ENCODE measurements at places on chromosomes 5 and 9.

- no peak for DNase-seq
Observed at GRCh38 chr9:133754688-133755227, 16.6 kb upstream of the SARDH start.

- peak; percentile 71 for DNase-seq
Observed at GRCh38 chr9:133558191-133559126, 24.0 kb downstream of the ADAMTSL2 start.

DNA sequence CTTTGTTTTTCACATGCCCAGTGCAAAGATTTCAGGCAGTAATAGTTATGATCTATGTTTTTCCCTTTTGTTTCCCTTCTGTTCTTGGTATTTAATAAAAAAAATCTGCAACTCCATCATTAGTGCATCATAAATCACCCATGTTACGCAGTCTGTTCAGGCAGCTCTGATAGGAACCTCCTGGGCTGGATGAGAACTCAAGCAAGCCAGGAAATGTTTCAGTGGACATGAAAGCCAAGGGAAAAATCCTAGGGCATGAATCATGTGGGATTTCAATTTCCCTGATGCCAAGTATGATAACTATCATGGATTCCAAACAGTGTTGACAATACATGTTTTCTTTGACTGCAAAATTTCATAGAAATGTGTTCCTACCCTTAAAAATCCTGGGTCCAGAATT is 119.7 kb upstream of the TARS1 start:
- DNase-seq = peak; percentile 100

GRCh38 chr5:74408150-74409043 is 232.1 kb downstream of the ENC1 start:
- DNase-seq = no peak

DNA sequence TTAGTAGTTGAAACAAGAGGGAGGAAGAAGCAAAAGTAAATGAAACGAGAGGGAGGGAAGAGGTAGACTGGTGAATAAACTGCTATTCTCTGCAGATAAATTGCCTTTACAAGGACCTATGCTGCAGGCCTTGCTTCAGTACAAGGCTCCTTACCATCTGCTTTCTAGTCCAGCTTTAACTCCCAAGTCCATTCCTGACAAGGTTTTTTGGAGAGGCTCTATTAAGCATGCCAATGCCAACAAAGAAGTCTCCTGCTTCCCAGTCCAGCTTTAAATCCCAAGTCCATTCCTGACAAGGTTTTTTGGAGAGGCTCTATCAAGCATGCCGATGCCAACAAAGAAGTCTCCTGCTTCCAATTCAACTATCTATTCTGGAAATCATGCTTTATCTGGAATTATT is 244.9 kb downstream of the GABRB2 start:
- no peak for DNase-seq

DNA sequence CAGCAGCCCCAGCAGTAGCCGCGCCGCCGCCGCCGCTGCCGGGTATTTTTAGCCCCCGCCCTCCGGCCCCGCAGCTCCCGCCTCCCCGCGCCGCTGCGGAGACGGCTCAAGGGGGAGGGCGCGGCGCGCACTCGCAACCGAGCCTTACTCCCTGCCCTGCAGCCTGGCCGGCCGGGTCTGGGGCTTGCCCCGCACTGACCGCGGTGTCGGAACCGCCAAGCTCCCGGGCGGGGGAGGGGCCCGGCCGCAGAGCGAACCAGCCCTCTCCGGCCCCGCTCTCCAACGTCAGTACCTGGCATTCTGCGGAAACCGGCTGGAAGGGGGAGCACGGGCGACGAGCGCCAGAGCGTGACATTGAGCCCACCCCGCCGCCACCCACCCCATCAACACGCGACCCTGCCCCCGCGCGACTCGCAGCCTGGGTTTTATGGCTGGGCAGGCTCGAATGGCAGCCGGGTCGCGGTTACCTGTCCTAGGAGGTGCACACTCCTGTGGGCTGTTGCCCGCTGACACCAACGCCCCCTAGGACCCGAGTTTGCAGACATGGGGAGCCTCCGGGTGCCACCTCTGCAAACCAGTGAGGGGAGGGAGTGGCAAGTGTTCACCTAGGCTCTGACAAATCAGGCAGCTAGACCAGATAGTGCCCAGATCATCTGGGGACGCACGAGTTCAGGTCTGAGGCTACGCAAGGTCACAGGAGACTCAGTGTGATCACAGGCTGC is at the start of gene ACSL6:
Gene ACSL6 (minus strand): TSS at position 37 of the 722 bp plus-strand sequence. CDS start 105 bp downstream, outside the sequence.
- no peak for DNase-seq

DNA sequence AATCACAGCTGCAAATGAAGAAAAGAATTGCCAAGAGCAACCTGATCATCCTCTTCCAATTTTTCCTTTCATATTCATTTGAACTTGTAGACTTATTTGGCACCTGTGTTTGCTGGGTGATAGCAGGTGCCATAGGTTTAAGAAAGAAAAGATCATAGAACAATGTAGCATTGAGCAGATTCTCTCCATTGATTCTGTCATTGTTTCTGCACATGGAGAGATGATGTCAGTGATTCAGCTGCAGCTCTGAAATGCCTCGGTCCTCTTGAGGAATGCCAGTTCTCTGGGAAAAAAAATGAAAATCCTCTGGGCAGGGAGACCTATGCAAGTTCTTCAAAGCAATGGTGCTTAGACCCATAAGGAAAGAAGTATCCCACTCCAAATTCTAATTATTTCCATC is 418.1 kb upstream of the KLF4 start:
- DNase-seq = no peak

DNA sequence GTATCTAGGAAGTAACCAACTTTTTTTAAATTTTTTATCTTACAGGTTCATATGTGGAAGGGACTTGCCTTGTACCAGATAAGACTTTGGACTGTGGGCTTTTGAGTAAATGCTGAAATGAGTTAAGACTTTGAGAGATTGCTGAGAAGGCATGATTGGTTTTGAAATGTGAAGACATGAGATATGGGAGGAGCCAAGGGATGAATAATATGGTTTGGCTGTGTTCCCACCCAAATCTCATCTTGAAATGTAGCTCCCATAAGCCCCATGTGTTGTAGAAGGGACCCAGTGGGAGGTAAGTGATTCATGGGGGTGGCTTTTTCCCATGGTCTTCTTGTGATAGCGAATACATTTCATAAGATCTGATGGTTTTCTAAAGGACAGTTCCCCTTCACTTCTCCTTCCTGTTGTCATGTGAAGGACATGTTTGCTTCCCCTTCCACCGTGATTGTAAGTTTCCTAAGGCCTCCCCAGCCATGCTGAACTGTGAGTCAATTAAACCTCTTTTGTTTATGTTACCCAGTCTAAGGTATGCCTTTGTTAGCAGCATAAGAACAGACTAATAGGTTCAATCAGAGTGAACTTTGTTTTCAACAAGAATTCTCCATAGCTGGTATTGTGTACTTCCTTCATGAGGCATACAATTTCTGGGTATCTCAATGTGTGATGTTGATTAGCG is 535.6 kb upstream of the MEF2C start:
- no peak for DNase-seq

GRCh38 chr9:89046832-89047231 is 55.6 kb downstream of the S1PR3 start:
- peak; percentile 32 for DNase-seq

- peak; percentile 24 for DNase-seq
Observed at GRCh38 chr5:57216714-57217113, 42.9 kb downstream of the GPBP1 start.

GRCh38 chr9:79619930-79620329 is 48.2 kb downstream of the TLE4 start:
- no peak for DNase-seq

- DNase-seq = no peak
Observed at GRCh38 chr9:12775679-12776512, 1.1 kb downstream of the LURAP1L start.

DNA sequence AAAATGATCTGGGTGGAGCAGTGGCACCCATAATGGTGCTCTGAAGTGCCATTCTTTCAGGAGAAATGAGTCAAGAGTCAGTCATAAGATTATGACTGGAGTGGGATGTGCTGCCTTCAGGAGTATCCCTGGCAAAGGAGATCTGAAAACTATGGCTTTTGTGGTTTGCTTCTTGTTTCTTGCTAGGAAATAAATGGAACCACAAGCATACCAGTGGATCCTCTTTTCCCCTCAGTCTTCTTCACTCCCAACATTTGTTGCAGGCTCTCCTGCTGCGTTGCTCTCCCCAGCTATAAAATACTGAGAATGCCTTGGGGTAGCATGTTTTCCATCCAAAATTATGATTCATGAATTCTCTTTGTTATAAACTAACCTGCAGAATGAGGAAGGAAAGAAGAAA is 199.1 kb downstream of the NNT start:
- peak; percentile 8 for DNase-seq

GRCh38 chr5:97167435-97167834 is 15.6 kb downstream of the RIOK2 start:
- DNase-seq = no peak

GRCh38 chr9:73129941-73130685 is 21.6 kb upstream of the ANXA1 start:
- no peak for DNase-seq

DNA sequence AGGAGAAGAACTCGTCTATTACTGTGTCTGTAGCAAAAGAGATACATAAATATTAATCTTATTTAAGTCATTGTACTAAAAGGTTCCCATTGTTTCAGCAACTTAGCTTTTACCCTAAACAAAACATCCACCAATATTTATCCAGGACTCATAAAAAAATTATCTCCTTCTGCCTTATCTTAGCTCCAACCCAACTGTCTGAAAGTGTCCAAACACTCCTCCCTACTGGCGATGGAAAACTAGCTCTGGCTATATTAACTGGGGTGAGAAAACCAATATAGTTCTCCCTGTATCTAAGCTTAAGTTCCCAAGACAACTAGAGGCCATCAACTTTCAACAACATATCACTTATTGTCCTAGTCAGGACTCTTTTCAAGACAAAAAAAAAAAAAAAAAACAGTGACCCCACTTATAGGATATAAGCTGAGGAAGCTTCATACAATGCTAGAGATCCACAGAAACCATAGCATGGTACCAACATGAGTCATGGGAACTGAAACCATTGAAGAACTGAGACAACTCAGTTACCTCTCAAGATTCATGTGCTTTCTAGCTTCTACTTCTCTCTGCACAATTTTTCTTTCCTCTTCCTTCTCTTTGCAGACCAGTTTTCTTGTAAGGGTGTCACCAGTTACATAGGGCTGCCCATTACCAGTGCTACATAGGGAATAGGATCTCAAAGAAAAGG is 150.7 kb upstream of the RASA1 start:
- no peak for DNase-seq

DNA sequence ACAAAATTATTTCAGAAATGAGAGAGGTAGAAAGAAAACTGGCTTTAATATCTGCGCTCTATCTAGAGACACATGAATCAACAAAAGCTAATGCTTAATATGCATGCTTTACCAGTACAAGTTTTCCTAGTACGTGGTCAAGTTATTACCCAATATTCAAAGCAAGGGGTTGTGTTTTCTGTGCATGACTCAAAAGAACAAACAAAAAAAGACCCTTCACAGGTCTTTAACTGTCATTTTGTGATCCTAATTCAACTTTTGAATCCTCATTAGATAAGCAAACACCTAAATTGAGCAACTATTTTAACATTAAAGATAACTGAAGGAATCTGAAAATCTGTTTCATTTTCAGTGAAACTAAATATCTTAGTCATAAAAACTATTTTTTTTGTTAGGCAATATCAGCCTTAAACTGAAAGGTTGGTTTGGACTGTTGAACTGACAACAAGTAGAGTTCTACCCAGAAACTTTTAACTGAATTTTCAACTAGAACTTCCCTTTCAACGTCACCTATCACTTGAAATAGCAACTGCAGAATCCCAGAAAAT is 12.5 kb downstream of the ST8SIA4 start:
- DNase-seq = no peak

- DNase-seq = no peak
Observed at GRCh38 chr9:106486685-106487084, 376.3 kb upstream of the ZNF462 start.

GRCh38 chr9:102479191-102479590 is 515.9 kb upstream of the CYLC2 start:
- DNase-seq = peak; percentile 18

GRCh38 chr9:108213511-108213910 is 642.3 kb downstream of the ACTL7B start:
- no peak for DNase-seq

GRCh38 chr5:163893281-163893680 is 387.9 kb downstream of the MAT2B start:
- no peak for DNase-seq

Measured in fibroblast of skin of left biceps (primary cell).